ENCODE measurements at places on chromosomes 11 and 22.

- DNase-seq = no peak
These were observed 3.2 kb upstream of the KCNE3 start for GRCh38 chr11:74470526-74470925.

DNA sequence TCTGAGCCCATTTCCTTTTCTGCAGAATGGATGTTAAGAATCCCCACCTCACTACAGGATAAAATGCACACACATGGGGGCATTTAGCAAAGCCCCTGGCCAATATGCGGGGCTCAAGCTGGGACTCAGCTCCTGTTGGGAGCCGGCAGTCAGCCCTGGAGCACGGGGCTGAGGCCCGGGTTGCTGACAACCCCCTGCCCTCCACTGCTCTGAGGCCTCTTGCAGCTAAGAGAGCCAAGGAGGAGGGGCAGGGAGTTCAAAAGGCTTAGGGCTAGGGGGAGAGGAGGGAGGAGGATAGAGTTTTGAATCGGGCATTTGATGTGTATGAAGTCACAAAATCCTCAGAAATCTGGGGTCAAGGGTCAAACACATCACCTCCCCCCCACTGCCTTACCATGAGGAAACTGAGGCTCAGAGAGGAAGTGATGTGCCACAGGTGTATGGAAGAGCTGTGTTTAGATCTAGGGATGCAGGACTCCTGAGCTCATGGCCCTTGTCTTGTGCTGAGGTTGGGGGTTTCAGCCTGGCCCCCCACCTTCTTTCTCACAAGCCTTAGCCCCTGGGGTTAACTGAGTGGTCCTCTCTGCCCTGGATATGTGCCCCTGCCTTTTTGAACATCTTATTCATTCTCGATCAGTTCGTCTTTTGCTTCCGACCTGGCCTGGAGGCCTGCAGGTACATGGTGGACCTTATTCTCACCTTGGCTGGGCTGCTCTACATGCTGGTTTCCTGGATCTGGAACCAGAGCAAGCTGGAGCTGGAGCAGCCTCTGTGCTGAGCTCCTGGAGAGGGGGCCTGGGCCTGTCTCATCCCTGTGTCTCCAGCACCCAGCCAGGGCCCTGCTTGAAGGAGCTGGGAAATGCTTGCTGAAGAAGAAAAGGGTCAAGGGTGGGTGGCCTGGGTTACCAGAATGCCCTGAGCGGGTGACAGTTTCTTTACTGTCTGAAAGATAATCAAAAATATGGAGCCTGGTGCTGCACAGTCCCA, 80.3 kb downstream of the LRRC32 start:
- DNase-seq = no peak

DNA sequence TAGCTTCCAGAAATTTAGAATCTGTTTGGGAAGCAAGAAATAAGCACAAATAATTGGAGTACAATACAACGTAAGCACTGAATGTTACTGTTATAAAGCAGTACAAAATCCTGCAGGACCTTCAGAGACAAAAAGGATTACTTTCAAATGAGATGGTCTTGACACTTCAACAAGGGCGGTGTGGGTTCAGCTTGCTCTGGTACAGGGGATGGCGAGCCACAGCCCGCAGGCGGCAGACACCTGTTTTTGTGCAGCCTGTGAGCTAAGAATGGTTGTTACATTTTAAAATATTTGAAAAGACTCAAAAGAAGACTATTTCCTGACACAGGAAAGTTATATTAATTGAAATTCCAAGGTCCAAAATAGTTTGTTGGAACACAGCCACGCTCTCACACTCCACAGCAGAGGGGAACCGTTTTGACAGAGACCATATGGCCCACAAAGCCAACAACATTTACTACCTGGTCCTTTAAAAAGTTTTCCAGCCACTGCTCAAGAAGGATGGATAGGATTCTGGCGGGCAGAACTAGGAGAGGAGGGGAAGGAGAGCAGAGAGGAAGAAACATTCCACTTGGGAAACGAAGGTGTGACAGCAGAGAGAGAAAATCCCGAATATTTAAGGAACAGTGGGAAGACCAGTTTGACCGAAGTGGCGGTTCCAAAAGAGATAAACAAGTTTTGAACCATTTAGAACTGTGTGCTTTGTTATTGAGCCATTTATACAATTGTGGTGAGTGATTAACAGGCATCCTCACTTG, 6.3 kb downstream of the PRDM10 start:
- DNase-seq = no peak

DNA sequence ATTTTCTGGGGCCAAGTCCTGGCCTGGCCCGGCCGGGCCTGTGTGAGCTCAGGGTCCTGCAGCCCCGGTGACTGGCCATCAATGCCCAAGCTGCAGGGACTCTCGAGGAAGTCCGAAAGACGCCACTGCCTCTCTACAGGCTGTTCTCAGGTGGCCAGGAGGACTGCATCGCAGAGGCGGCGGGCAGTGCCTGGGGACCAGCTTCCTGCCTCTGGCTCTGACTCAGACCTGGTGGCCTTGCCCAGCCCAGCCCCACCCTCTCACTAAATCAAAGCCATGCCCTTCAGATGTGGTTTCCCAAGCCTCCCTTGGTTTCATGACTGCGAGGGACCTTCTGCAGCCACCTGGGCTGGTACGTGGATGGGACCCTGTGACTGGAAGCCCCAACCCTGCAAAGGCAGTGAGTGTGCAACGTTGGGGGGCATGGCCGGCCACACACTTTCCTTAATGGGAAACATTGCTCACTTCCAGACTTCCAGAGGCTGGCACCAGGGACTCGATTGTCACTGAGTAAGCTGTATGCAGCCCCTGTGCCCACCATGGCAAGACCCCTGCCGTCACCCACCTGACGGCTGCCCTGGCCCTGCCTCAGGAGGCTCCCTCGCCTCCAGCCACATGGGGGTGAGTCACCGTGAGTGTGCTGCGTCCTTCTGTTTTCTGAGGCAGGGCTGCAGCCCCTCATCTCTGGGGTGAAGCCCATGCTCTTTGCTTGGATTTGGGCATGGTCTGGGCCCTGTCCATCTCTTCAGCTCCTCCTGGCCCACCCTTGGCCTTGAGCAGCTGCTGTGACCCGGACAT, 6.0 kb upstream of the FGF3 start:
- no peak for DNase-seq

DNA sequence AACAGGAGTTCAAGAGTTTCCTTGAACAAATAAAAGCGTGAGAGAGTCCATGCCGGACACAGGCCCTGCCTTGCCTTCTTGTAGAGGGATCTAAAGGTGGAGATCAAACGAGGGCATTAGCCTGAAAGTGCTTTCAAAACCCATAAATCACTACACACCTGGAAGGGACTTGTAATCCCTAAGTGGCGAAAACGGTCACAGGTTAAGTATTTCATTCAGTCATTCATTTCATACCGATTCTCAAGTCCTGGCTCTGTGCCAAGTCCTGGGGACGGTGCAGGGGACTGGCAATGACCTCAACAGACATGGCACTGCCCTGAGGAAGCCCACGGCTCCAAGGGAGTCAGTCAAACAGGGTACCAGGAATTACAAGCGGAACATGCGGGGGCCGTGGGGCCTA, 26.6 kb downstream of the ELFN2 start:
- DNase-seq = no peak

Data from NCI-H187 (cell line).